Cardiac muscle cell (in vitro differentiated cells and primary cell): ENCODE measurements at places on chromosomes 12 and 14. TPM values are rescaled to one million over a fixed set of nuclear protein-coding genes. Genes with fewer than 3 reads are reported as not detected.

Gene CLBA1
- total RNA-seq: 15.5 and 20.9 TPM in 2 replicates

Gene C12orf56
- not detected in 2 replicates for total RNA-seq

Gene GLS2
- total RNA-seq: 1.3 and 1.4 TPM in 2 replicates

Gene KRT83
- total RNA-seq: not detected in 2 replicates
